C1 segment of cervical spinal cord (tissue), 14 donors: ENCODE measurements at places on chromosomes 3 and 15.

- no peak for DNase-seq
Measured at GRCh38 chr15:45630917-45631691, 3.7 kb upstream of the SQOR start.

- DNase-seq: no peak
Measured at GRCh38 chr3:69324362-69325025, 61.4 kb downstream of the FRMD4B start.

DNA sequence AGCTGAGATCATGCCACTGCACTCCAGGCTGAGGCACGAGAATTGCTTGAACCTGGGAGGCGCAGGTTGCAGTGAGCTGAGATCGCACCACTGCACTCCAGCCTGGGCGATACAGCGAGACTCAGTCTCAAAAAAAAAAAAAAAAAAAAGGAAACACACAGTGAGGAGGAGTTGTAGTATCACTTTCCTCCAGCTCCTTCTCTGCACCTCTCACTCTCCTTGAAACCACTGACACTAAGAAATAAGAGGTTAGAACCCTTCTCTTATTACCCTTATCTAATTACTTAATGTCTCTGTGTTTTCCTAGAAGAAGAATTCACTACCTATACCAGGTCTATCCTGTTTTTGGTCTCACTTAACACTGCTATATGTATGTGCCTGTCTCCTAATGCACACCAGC lies 31.7 kb downstream of the RAB27A start:
- no peak for DNase-seq

DNA sequence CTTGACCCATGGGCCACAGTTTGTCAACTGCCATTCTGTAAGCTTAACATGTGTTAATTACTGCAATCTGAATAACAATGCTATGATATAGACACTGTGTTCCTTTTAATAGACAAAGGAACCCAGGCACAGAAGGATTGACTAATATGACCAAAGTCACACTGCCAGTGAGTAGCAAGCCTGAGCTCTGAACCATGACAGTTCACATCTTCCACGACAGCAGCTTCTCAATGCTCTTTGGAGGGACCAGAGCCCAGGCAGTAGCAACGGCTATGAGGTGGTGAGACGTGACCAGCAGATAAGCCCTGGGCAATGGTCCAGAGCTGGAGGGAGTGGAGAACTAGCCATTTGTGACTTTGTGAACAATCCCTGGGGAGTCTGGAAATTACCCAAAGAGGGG lies 19.4 kb downstream of the CA12 start:
- no peak for DNase-seq

- DNase-seq: no peak
Measured at GRCh38 chr15:68608206-68608843, 29.5 kb downstream of the CORO2B start.

DNA sequence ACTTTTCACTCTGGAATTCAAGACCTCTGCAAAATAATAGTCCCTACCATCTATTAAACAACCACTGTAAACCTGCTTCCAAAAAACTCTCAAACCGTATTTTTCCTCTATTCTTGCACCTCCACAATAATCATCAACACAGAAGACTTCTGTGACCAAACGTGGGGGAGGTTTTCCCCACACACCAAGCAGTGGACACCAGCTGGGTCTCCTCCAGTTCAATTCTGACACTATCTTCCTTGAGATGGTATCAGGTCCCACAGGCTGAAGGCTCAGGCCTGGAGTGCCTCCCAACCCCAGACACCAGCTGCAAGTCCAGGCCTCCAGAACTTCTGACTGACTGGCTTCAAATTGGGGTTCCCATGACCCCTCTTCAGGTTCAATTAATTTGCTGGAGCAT lies 89.6 kb upstream of the RAP2B start:
- DNase-seq: no peak

GRCh38 chr3:166191411-166191810 lies 354.2 kb upstream of the BCHE start:
- DNase-seq: no peak

- no peak for DNase-seq
Measured at GRCh38 chr3:34382859-34383258, 584.4 kb downstream of the PDCD6IP start.

DNA sequence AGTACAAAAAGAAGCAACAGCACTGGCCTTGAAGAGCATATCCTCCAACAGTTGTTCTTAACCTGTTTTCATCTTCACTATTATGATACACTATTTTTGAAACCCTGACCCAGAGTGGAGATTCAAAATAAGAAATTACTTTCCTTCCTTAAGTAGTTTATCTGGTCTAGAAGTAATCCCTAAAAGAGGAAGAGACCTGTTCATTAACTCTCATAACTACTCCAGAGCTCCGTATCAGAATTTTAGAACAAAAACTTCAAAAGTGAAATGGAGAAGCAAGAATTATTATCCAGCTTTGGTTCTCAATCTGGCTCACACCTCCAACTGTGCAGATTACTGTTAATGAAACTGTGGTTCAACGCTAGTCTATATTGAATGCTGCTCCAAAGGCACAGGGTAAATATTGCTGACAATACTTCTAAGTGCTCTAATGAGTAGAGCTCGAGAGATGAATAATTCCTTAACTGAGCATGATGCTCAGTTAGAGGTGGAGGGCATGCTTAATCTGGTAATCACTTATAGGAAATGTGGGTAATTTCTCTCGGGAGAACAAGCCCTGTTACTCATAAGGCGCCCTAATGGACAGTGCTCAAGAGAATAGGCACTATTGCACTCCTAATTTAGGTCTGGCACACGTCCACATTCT lies 5.2 kb downstream of the LCMT2 start:
- no peak for DNase-seq

DNA sequence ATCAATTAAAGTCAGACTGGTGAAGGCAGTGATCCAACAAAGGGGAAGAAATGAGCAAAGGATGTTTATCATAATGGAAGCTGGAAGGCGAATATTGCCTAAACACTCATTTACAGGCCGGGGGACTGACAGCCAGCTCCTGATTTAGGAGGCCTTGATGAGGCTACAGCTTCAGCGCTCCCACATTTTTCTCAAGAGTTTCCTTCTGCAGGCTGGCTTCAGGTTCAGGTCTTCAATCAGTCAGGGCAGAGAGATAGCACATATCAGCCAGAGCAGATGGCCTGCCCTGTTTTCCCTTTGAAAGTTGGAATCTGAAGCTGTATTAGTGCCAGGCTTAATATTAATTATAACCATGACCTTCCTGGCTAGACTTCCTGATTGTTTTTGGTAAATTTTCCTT lies 218.9 kb downstream of the SV2B start:
- no peak for DNase-seq

GRCh38 chr15:93298901-93299300 lies 209.9 kb upstream of the RGMA start:
- DNase-seq: no peak

GRCh38 chr15:71215126-71215894 lies 100.0 kb downstream of the THSD4 start:
- no peak for DNase-seq

DNA sequence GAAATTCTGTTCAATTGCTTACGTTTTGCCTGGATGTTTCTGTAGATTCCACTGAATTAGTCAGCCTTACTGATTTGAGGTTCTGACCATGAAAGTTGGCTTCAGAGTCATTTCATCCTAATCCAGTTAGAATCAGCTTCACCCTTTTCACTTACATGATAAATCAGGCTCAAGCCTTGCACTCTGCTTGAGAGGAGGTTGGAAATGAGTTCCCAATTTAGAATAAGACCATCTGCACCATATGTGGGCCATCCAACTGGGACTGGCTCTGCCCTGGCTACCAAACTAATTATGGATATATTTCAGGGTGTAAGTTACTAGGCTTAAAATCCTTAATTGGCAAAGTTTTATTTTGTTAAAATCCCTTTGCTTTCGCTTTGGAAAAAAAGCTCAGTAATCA lies 255.7 kb downstream of the CHL1 start:
- no peak for DNase-seq

DNA sequence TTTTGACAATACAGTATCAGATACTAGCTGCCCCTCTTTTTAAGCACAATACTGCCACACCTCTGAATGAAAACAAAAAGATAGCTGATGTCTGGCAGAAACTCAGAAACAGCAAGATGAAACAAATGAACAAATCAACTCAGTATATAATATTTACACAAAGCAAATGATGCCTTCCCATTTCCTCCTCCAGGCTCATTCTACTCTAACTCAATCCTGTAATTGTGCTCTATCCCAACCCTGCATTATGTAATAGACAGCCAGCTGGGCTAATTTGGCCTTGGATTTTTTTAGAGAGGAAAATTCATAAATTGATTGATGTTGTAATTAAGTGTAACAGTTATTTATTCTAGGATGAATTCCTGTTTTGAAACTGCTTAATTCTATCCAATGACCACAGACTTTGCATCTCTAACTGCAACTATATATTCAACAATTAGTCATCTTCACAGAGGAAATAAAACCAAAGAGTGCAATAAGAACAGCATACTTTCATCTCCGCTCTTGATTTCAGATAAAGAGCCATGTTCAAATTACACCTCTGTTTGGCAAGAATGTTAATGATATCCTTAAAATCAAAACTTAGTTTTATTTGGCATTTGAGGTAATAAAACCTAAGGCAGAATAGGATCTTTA lies 6.1 kb downstream of the ATG3 start:
- DNase-seq: no peak

GRCh38 chr3:133649486-133650068 lies 12.2 kb downstream of the TOPBP1 start:
- DNase-seq: no peak

DNA sequence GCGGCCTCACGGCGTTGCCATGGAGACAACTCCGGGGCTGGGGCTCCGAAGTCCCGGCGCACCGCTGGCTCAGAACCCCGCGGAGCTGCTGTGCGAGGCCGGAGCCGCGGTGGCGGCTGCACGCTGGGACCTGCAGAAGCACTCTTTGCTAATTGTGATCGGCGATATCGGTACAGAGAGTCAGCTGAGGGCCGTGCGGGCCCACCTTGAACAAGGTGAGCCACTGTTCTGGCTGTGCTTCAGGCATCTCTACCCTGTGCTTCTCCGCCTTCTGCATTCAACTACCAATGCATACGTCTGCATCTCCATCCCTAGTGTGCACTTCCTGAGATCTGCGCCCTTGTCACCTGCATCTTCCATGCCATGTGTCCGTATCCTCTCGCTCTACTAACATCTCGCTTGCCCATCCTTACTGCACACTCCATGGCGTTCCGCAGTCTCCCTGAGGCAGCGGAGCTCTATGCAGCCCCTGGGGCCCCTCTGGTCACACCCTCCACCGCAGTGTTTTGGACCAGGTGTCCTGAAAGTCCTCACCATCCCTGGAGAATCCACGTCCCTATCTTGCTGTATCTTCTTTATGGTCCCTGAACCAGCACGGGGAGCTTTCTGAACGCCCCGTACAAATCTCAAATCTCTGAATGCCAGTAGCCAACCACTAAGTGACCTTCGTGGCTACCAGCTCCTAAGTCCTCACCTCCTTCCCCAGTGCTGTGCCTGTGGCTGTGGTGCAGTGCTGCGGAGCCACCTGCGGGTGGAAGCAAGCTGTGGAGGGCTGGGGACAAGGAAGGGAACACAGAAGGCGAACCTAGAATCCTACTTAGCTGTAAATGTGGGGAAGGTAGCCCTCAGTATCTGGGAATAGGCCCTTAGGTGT lies 6.2 kb upstream of the MAP1A start:
- no peak for DNase-seq

- no peak for DNase-seq
Measured at GRCh38 chr3:107868449-107868848, 222.4 kb downstream of the CD47 start.

DNA sequence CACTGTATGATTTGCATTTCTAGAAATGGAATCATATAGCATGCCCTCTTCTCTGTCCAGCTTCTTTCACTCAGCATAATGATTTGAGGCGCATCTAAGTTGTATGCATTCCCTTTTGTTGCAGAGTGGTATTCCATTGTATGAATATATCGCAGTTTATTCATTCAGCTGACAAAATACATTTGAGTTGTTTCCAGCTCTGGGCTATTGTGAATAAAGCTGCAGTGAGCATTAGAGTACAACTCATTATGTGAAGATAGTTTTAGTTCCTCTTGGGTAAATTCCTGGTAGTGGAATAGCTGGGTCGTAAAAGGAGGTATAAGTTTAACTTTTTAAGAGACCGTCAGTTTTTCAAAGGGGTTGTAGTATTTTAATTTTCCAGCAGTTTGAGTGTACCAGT lies 38.5 kb upstream of the POLR2M start:
- DNase-seq: no peak

GRCh38 chr3:156211583-156211982 lies 91.2 kb downstream of the KCNAB1 start:
- no peak for DNase-seq

- DNase-seq: no peak
Measured at GRCh38 chr3:77935418-77935817, 895.5 kb downstream of the ROBO2 start.

DNA sequence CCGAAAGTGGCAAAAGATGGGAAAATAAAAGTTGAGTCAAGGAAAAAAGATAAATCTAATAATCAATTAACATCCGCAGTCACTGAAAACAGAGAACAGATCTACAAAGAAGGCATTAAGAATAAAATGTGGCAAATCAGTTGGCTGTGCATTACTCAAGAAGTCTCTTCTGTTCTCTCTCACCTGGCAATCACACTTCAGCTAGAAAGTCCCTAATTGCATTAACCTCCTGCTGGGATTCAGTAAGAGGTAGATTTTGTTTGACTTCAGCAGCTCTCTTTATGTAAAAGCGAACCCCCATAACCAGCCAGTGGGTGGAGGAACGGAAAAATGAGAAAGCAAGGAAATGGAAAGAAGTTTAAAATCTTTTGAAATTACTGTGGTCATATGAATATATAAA lies 94.7 kb upstream of the PLXND1 start:
- no peak for DNase-seq

- DNase-seq: no peak
Measured at GRCh38 chr3:38657369-38657768, 7.9 kb upstream of the SCN5A start.

- no peak for DNase-seq
Measured at GRCh38 chr15:47363653-47364052, 353.7 kb upstream of the SEMA6D start.

DNA sequence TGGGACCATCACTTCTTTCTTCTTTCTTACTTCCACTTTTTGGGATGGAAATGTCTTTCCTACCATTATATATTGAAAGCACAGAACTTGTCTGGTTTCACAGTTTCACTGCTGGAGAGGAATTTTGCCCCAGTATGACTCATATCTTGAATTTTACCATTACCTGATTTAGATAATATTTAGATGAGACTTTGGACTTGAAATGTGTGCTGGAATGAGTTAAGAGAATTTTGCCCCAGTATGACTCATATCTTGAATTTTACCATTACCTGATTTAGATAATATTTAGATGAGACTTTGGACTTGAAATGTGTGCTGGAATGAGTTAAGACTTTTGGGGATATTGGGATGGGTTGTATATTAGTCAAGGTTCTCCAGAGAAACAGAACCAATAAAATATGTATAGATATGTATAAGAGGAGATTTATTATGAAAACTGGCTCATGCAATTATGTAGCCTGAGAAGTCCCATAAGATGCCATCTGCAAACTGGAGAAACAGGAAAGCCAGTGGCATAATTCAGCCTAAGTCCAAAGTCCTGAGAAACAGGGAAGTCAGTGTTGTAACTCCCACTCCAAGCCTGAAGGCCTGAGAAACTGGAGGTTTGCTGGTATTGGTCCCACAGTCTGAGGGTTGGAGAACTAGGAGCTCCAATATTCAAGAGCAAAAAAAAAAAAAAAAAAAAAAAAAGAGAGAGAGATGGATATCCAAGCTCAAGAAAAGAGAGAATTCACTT lies 1029.2 kb downstream of the EPHA3 start:
- no peak for DNase-seq

GRCh38 chr15:97998307-97999071 lies 38.0 kb downstream of the ARRDC4 start:
- no peak for DNase-seq

GRCh38 chr15:89784686-89784960 lies 8.5 kb downstream of the MESP2 start:
- no peak for DNase-seq

- DNase-seq: no peak
Measured at GRCh38 chr15:88538972-88539371, 7.5 kb downstream of the DET1 start.
